ENCODE measurements at places on chromosomes 6 and 20.

- DNase-seq = no peak
Observed at GRCh38 chr6:41522780-41523548, 23.2 kb upstream of the FOXP4 start.

GRCh38 chr6:129959358-129959930 lies 58.9 kb upstream of the L3MBTL3 start:
- DNase-seq = no peak

GRCh38 chr6:2639896-2640295 lies 110.8 kb downstream of the MYLK4 start:
- no peak for DNase-seq

DNA sequence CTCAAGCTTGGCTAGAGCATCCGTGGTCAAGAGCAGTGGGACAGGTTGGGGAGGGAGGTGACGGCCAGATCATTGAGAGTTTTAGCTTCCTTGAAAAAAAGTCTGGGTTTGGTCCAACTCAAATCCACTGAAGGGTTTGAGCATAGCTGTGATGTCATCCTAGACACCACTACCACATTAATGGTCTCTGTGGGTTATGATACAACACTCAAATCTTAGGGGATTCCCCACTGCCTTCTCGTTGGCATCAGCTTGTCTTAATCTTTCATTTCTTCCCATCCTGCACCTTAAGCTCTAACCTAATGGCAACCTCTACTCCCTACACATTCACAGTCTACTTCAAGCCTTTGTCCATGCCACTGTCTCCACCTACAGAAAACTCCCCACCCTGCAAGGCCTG lies 77.3 kb downstream of the BMP6 start:
- DNase-seq = no peak

DNA sequence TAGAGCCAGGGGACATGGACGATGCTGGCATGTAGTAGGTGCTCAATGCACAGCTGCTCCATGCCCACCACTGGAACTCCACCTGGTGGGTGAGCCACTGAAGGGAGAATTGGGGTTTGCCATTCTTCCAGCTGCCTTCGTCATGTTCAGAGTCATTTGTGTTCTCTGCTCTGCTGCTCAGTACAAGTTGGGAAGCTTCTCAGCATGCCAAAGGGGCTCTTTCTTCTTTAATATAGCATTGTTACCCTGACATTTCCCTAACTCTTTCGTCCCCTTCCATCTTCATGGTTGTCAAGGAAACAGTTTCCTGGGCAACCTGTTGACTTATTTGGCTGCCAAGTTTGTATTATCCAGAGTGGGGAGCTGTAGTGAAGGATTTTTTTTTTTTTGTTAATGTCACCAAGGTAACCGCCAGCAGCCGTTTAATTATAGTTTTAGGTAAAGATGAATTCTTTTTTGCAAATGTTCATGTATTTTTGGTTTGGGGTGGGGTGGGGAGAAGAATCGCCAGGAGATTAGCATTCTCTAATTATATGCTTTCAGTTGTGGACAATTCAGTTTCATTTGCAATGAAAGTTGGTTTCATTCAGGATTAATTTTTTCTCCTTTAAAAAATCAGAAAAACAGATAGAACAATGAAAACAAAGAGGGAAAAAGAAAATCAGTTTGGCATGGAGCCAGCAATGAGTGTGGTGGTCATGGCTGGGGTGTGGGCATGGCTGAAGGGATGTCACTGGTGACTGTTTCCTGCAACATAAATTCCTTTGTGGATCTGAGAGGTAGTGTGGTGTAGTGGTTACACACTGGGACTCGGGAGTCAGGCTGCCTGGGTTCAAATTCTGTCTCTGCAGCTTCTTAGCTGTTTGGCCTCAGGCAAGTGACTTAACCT lies 73.0 kb upstream of the KCNG1 start:
- DNase-seq = no peak

GRCh38 chr6:19697744-19698290 lies 139.4 kb upstream of the ID4 start:
- no peak for DNase-seq

DNA sequence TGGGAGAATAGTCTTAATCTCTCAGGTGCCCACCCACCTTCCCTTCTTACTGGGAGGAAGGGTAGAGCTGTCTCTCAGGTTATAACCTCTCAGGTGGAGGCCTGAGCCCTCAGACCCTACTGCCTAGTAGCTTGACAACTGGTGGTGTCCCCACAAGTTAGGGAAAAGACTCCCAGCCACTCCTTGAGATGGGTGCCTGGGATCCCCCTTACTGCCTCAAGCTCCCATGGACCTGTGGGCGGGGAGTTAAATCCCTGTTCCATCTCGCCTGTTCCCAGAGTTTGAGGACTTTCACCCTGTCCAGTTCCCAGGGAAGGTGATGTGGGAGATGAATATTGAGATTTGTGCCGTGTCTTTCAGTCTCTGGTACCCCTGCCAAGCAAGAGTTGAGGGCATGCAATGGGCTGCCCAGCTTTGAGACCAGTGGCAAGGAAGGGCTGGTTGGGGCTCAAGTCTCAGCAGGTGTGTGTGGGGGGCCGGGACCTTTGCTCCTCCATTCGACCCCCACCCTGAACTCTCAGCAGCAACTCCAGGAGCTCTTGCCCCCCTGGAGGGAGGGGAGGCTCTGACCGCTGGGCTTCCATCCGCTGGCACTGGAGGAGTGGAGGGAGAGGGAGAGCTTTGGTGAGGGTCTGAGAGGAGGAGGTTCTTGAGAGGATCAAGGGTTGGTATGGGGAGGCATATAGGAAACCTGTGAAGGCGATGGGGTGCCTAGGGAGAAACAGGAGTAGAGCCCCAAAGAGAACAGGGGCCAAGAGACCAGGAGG lies 1.1 kb upstream of the PBX2 start:
- DNase-seq = peak; percentile 55

DNA sequence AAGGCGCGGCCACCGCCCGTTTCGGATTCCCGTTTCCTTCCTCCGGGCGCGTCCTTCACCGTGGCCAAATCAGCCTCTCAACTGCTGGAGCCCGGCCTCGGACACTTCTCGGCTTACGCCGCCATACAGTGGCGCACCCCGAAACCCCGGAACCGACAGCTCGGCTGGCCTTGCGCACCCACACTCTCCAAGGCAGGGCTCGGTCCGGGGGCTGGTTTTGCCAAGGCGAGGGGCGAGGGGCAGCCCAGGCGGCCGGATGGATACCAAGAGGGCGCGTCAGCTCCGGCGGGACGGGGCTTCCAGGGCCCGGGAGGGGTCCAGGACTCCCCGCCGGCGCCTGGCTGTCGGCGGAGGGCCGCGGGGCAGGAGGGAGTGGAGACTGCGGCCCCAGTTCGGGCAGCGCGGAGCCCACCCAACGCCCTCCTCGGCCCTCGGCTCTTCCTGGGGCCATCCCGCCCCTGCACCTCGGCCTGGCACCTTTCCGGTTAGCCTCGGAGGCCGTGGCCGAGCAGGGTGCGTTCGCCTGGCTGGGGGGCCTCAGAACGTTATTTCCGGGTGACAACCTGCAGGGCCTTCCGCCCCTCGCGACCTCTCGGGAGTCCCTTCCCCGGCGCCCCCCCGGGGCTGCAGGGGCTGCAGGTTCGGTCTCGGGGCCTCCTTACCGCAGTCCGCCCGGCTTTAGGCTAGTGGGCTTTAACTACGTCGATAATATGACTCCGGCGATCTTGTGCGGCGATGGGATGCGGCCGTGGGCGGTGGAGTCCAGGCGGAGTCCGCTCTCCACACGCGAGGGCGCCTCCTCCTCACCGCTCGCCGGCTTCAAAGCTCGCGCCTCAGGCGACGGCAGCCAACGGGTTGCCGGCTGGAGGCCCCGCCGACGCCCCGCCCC lies 697 bp upstream of the CEP43 start:
- no peak for DNase-seq

GRCh38 chr20:40525351-40525750 lies 163.7 kb downstream of the MAFB start:
- DNase-seq = no peak

DNA sequence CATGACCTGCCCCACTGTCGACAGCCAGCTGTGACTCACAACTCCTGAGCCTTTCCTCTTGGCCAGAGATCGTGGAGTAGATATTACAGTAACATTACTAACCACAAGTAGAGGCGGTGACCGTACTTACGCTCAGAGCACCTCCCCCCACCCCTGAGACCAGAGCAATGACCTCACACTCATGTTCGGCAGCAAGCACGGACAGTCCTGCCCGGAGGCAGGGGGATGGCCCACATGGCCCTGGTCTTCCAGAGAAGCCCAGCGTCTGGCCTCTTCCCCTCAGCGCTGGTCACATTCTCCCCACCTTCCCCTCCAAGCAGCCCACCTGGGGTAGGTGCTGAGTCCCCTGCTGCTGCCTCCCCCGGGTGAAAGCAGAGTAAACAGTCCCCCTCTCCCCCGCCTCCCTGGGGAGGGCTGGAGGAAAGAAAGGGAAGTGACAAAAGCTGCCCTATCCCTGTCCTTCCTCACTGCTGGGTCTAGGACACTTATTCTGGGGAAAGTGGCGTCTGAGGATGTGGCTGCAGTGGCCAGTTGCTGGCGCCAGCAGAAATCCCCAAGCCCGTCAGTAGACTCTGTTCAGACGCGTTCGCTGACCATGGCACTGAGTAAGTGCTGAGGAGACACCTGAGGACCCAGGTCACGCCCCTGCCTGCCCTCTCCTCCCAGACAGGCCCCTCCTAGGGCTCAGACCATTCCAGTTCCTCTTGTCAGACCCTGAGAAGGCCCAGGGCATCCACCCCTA lies 68.5 kb downstream of the MRPL14 start:
- DNase-seq = no peak

DNA sequence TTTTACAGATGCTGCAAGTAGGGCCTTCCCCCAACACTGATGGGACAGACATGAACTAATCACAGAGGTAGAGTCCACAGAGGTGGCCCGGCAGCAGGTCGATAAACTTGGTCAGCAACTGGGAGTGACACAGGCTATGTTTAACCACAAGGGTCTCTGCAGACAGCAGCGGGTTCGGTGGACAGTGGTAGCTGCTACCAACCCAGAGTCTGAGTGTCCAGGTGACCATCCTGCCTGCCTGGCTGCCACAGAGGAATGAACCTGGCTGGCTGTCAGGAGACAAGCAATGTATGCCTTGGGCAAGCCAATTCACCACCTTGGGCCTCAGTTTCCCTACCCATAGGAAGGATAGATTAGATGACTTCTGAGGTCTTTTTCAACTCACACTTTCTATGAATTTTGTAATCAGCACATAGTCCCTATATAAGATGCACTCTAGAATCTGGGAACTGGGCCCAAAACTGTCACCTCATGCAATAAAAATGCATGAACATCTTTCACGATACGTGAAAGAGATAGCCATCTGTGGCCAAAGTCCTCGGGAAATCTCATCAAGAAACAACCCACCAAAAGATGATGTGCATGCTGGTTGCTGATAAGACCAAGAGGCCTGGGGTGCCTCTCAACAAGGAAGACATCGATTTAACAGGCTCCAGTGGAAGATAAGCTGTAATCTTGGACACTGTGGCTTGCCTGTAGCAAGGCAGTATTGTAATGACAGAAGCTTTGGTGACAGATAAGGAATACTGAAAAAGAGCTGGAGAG lies 30.5 kb downstream of the MDGA1 start:
- no peak for DNase-seq

GRCh38 chr6:69846770-69847491 lies 19.4 kb upstream of the COL19A1 start:
- DNase-seq = no peak

GRCh38 chr6:110334423-110335180 lies 23.5 kb downstream of the METTL24 start:
- DNase-seq = no peak

GRCh38 chr20:32585011-32585585 lies at the start of gene NOL4L:
Gene NOL4L (minus strand): TSS chr20:32585333. CDS start chr20:32584890, 443 bp downstream.
- peak; percentile 84 for DNase-seq

GRCh38 chr6:8860671-8861070 lies 425.3 kb upstream of the SLC35B3 start:
- DNase-seq = no peak

- no peak for DNase-seq
Observed at GRCh38 chr6:118317581-118318563, 230.2 kb upstream of the PLN start.

- no peak for DNase-seq
Observed at GRCh38 chr6:164331026-164331425, 916.5 kb downstream of the QKI start.

DNA sequence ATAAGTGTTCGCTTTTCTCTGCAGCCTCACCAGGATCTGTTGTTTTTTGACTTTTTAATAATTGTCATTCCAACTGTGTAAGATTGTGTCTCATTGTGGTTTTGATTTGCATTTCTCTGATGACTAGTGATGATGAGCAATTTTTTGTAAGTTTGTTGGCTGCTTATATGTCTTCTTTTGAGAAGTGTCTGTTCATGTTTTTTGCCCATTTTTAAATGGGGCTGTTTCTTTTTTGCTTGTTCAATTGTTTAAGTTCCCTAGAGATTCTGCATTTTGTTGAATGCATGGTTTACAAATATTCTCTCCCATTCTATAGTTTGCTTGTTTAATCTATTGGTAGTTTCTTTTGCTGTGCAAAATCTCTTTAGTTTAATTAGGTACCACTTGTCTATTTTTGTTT lies 295.9 kb downstream of the PACRG start:
- DNase-seq = no peak

- no peak for DNase-seq
Observed at GRCh38 chr6:46507426-46507825, 16.2 kb upstream of the RCAN2 start.

All from posterior cingulate gyrus (tissue), 11 donors.